ENCODE measurements at places on chromosomes 1 and 21.

DNA sequence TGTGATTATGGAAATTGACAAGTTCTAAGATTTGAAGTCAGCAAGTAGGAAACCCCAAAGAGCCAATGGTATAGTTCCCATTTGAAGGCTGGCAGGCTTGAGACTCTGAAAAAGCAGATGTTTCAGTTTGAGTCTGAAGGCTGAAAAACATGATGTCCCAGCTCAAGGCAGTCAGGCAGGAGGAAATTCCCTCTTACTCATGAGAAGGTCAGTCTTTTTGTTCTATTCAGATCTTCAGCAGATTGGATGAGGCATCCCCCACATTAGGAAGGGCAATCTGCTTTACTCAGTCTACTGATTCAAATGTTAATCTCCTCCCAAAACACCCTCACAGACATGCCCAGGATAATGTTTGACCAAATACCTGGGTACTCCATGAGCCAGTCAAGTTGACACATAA, 372.5 kb upstream of the ST6GALNAC5 start:
- DNase-seq: peak; percentile 42

DNA sequence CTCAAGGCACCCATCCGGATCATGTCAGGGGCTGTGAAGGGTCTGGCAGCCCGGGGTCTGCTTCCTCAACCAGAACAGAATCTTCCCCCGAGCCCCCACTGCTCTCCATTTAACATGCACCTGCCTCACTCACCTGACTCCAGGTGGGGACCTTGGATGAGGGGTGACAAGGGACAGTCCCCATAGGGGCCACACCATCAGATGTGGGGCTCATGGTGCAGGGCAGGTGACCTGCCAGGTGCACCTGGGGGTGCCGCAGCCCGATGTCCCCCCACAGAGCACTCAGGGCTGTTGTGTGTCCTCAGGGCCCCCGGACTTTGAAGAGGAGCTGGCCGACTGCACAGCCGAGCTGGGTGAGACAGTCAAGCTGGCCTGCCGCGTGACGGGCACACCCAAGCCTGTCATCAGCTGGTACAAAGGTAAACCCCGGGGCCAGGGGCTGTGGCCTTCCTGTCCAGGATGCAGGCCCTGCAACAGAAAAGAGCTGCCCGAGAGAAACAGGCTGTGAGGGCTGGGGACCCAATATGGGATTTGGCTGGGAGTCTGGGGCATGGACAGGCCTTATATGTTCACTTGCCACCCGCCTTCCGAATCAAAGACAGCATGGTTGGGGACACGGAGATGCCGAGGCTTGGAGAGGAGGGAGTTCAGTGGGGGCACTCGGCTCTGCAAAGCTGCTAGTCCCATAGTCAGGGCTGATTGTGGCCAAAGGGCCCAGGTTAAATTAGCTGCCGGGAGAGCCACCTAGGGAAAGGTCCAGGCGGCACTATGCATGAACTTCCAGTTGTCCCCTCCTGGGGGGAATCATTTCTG, 64.6 kb downstream of the TRIM11 start:
- DNase-seq: no peak

GRCh38 chr1:191065771-191066170, 588.1 kb upstream of the BRINP3 start:
- peak; percentile 1 for DNase-seq

- no peak for DNase-seq
These were observed 93.5 kb downstream of the IER5 start for GRCh38 chr1:181181792-181182585.

GRCh38 chr1:22331618-22332423, 119.8 kb upstream of the ZBTB40 start:
- peak; percentile 20 for DNase-seq

GRCh38 chr1:108559215-108560186, at the start of gene EEIG2:
TSS of gene EEIG2 (plus strand) at chr1:108560100. CDS start at chr1:108560429, 329 bp downstream.
- DNase-seq: peak; percentile 89

- DNase-seq: no peak
These were observed 161.6 kb upstream of the RAB4A start for GRCh38 chr1:229109320-229109761.

DNA sequence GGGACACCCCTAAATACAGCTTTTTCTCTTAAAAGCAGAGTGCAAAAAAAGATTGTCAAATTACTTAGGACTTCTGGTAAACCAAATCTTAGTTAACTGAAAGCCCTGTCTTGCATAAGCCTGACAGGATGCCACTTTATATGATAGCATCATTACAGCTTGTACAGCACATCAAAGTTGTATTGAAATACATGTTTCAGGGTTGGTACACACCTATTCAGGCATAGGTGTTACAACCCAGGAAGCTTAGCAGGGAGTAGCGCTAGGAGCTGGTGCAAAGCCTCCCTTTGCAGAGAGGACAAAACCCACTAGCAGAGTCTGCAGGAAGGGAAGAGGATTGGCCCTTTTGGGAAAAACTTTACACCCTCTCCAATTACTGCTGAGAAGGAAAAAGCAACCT, 258.9 kb upstream of the SGIP1 start:
- DNase-seq: no peak

- DNase-seq: no peak
These were observed 114.6 kb downstream of the ZBTB18 start for GRCh38 chr1:244165701-244166100.

- DNase-seq: peak; percentile 97
These were observed 29.4 kb upstream of the SOD1 start for GRCh38 chr21:31629972-31630711.

DNA sequence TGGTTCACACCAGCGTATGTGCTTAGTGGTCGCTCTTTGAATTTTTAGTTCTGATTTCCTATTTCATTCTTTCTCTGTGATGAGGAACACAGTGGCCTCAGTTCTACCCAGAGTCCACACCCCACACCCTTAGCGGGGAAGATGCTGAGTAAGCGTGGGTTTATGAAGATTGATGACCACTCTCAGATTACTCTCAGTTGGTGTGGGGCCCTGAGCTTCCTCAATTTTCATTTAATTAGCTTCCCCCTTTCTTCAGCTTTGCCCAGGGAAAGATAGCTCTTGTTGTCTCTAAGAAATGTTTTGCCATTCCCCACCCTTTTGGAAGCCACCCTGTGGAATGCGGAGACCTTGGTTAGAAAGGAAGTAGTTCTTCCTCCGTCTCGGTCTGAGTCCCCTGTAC, 299.9 kb upstream of the PROX1 start:
- no peak for DNase-seq

GRCh38 chr1:212030936-212031528, 4.3 kb downstream of the INTS7 start:
- DNase-seq: peak; percentile 89

DNA sequence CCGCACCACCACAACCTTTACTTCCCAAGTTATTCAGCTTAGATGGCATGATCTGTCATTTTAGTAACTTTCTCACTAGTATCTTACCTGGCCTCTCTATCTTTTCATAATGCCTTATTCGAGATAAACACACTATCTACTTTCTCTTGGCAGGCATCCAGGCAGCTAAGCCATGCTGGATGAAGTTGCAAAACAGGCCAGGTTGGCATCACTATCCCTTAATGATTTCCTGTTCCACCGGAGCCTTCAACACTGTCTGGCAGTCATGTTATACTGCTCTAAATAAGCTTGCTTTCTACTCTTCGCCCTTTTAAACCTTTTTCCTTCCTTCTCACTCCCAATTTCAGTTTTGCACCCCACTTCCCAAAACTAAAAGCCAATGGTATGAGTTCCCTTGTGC, 12.0 kb upstream of the KCNH1 start:
- DNase-seq: no peak

GRCh38 chr1:59990470-59990869, 63.9 kb upstream of the CYP2J2 start:
- no peak for DNase-seq

DNA sequence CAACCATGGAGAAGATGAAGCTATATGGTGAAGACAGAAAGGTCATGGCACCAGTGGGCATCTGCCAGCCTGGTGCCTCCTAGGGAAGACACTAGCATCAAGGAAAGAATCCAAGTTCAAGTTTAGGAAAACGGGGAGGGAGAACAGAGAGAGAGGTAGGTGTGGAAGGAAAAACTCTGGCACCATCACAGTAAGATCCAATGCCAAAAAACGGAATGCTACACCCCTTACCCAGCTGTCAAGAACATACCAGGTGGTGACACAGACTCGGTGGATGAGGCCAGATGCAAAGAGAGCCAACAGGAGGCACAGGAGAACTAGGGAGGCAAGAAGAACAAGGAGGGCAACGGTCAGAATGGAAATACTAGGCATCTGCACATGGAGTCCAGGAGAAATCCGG, 3.6 kb downstream of the KRTCAP2 start:
- DNase-seq: no peak

- no peak for DNase-seq
These were observed 239.5 kb upstream of the LRRC7 start for GRCh38 chr1:69328186-69328585.

GRCh38 chr1:174337000-174337681, 110.6 kb upstream of the GPR52 start:
- DNase-seq: no peak

DNA sequence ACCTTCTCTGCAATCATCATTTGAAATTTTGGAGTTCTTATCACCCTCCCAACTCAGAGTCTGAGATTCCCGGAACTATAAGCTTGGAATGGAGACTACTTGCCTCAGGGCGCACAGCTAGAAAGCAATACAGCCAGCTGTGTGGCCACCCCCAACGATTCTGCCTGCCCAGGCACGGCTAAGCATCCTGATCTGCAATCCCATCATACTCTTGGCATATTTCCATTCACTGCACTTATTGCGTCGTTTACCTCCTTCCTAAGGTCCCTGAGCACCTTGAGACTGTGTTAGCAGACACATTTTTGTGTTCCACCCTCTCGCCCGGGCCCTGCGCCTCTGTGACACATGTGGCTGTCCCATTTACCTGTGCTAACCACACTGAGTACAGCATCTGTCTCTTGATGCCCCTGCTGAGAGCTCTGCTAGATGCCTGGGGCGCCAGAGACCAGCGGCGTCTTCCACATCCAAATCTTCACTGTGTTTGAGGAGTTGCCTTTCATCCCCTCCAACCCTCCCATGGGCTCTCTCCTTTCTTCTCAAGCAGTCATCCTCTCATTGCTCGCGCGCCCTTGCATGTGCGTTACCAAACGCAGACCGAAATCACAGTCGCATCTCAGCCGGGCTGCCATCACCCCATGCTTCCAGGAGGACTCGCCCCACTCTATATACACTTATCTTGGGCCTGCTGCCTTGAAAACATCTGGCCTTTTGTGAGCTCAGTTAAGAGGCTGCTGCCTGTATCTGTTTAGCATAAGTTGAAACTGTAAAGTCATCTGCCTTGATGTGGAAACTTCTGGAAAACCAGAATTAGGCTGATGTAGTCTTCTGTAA, 3.5 kb upstream of the CLDN19 start:
- DNase-seq: no peak

DNA sequence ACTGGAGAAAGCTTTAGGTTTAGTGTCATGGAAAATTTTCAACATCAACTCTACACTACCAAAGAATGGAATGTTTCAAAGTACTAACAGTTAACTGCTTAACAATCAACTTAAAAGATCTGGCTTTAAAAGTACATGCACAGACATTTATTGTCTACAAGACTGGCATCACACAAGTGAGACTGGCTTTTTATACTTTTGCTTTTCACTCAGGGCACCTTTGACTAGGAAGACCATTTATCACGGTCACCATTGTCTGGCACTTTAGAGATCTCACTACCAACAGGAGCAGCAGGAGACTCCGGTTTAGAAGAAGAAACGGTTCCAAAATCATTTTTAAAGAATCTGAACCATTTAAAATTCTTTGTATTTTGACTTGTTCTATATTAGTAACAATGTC, 812.3 kb downstream of the ADGRL2 start:
- no peak for DNase-seq

DNA sequence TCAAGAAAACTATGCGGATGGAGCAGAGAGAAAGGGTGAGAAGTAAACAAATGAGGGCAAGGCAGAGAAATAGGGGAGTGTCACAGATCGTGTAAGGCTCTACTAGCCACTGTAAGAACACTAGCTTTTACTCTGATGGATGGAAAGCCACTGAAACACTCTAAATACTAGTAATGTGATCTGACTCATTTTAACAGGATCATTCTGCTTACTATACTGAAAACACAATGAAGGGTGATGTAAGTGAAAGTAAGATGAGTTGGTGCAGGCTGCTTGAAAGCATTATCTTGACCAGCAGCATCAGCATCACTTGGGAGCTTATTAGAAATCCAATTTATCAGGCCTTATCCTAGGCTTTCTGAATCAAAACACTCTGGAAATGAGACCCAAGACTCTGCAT, 32.7 kb downstream of the TUT4 start:
- peak; percentile 44 for DNase-seq

- no peak for DNase-seq
These were observed 20.3 kb upstream of the C2CD2 start for GRCh38 chr21:41973861-41974751.

DNA sequence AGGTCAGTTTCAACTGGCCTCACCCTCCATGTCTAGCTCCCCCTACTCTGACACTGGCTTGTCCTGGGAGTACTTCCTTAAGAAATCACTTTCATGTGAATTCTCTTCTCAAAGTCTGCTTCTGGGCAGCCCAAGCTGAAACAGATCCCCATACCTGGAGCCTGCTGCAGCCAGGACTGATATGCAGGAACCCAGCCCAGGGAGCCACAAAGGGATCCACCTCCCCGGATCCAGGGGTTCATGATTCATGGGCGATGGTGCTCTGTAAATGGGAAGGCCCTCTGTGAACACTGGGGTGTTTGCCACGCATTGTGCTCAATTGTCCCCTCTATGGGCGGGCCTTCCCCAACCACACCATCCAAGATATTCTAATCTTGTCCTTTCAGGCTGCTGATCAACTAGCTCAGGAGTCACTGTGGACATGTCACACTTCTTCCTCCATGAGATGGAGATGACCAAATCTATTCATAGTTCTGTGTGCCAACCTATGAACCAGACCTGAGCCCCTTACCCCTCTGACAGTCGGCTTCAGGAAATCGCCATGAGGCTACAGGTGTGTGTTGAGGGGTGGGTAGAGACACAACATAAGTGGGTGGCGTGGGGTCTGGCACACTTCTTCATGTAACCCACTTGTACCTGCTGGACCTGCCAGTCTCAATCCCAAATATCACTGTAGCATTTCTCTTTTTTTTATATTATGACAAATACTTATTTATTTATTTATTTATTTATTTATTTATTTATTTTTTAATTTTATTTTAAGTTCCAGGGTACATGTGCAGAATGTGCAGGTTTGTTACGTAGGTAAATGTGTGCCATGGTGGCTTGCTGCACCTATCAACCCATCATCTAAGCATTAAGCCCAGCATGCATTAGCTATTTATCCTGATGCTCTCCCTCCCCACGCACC, 41.8 kb downstream of the RUNX3 start:
- no peak for DNase-seq

- peak; percentile 91 for DNase-seq
These were observed 6.1 kb upstream of the IGFN1 start for GRCh38 chr1:201184307-201185122.

GRCh38 chr1:202934755-202935154, 7.7 kb upstream of the KLHL12 start:
- no peak for DNase-seq

All from choroid plexus epithelial cell (primary cell).